ENCODE measurements at places on chromosomes 7 and 10.

DNA sequence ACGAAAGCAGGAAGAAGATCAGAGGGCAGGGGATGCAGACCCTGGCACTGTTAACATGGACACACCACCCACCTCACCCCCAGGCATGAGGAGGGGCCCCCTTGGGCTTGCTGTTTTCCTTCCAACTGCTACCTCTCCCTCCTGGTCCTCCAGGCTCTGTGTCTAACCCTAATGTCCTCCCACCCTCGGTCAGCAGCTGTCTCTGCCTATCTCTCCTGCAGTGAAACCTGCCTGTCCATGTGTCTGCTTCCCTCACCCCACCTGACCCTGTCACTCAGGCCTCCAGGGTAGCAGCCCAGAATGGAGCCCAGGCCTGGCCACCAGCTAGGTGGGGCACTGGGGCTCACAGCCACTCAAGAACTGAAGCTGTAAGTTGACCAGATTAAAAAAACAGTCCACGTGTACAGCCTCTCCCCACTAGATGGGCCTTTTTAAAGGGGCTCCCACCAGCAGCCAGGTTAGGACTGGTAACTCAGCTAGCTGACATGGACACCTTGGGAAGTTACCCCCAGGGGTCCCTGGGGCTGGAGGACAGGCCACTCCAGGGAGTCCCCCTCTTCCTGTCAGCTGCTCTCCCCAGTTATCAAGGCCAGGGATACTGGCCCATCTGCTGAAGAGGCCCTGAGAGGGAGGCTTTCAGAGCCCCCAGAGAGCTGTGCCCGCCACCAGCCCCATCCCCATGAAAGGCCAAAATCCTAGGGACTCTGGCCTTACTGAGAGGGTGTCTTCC is 1.5 kb downstream of the SMARCD3 start:
- no peak for DNase-seq

DNA sequence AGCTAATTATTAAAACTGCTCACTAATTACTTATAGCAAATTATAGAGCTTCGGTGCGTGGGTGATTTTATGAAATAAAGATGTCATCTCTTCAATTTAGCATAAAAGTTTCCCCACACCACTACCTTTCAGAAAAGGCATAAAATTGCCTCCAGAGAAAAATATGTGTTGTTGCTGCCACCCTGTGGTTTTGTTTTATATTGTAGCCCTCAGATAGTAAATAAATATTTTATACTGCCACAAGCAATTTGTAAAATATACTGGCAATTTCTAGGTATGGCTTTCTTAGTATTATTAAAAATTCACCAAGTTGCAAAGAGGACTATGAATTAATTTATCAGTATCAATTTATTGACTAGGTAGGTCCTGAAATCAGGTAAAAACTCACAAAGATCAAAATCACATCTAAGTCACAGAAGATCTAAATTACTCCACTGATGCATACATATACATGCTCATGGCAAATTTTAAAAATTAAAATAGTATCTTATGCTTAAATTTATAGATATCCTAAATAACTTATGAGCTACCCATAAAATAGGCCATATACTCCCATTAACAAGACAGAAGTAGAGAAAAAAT is 26.5 kb downstream of the ASNS start:
- no peak for DNase-seq

GRCh38 chr10:128915630-128916029 is 551.4 kb upstream of the MGMT start:
- no peak for DNase-seq

DNA sequence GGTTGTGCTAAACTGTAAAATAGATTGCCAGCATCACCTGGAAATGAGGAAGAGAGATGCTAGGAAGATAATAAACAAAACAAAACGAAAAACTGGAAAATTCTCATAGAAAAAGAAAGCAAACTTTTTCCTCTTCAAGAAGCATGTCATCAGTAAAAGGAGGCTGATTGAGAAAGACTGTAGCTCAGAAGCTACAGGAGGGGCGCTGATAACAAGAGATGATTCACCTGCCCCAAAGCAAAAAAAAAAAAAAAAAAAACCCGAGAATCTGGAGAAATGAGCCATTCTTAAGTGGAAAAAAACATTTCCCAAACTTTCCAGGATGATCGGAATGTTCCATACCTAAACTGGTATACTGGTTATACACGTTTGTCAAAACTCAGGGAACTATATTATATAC is 130.5 kb upstream of the C1QL3 start:
- DNase-seq: no peak

DNA sequence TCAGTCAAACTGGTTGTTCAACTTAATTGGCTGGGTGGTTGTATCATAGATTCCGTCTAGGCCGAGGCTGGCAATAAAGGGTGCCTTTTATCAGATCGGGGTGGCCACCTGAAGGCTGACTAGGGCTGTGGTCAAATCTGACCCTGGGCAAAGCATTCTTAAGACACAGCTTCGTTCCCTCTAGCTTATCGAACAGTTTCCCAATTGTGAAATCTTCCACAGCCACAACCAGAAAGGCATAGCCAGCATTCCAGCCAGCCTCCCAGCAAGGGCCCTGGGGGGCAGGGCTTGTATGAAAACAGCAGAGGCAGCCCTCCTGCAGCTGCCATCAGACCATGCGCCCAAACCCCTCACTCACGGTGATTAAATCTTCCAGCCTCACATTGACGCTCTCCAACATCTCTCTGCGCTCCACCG is 42.5 kb upstream of the TMEM213 start:
- DNase-seq: no peak

DNA sequence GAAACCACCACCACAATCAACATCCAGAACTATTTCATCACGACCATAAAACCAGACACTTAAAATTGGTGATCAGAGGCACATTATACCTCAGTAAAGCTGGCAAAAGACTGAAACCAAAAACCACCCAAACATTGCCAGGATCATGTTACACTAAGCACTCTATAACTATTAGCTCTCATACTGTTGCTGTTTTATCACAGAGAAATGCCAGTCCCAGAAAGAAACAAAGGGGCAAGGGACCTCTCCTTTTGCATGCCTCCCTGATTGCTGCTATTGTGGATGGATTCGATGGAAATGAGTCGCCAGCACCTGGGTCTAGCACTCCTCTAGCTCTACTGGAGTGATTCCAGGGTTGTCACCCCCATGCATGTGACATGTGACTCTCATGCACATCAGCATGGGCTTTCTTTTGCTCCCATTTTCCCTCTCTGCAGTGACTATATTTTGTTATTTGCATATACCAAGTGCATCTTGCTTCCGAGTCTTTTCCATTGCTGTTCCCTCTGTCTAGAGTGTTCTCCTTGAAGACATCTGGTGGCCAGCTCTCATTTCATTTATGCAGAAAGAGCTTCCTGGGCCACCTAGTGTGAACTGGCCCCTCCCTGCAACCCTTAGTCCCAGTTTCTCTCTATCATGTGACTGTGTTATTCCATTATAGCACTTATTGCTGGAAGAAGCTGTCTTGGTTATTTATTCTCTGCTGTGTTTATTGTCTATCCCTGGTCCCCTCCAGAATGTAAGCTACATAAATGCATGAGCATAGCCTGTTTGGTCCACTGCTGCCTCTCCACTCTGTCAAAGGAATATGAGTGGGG is 300.6 kb downstream of the PLXNA4 start:
- DNase-seq: no peak

- DNase-seq: no peak
These were observed 317.4 kb upstream of the SORCS1 start for GRCh38 chr10:107481881-107482280.

- DNase-seq: no peak
These were observed 56.4 kb downstream of the SGMS1 start for GRCh38 chr10:50567384-50567783.

DNA sequence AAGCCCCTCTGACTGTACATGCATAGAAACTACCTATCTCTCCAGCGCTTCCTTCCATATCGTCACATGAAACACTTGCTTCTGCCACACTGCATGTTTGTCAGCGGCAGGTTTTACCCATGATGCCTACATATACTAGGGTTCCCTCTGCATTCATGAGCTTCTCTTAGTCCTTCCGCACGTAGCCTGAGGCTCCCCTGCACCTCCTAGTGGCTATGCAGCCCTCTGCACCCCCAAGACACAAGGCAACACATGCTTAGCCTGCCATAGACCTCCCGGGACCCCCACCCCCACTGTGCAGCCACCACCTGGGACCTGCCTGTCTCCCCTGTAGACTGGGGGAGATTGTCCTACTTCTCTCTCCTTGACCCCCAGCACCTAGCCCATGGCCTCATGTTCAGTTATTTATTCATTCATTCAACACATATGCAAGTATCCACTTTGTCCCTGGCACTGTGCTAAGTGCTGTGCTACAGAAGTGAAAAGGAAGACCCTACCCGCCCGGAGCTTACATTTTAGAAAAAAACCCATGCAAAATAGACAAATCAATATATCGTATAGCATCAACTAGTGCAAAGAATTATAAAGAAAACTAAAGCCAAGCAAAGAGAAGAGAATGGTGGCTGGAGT is 23.5 kb downstream of the TMEM273 start:
- DNase-seq: no peak

GRCh38 chr7:38512704-38513103 is 118.5 kb downstream of the AMPH start:
- no peak for DNase-seq

- no peak for DNase-seq
These were observed 2.8 kb downstream of the RSBN1L start for GRCh38 chr7:77699056-77699455.

- no peak for DNase-seq
These were observed 8.3 kb upstream of the LOXL4 start for GRCh38 chr10:98276311-98276710.

DNA sequence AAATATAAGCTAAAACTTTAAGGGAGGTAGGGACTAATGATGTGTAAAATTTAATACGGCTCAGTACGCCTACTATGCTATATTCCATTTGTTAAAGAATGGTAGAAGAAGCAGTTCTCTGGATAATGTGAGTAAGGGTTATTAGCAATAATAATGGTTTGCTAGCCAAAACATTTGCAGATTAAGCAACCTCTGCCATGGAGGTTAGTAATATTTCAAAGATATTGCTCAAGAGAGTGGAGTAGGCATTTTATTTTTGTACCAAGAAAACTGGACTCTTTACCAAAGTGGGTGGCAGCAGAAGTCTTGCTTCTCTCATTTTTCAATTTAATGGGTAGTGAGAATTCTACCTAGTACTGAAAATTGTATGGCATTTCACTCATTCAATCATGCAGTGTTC is 158.9 kb upstream of the TMEM106B start:
- no peak for DNase-seq

DNA sequence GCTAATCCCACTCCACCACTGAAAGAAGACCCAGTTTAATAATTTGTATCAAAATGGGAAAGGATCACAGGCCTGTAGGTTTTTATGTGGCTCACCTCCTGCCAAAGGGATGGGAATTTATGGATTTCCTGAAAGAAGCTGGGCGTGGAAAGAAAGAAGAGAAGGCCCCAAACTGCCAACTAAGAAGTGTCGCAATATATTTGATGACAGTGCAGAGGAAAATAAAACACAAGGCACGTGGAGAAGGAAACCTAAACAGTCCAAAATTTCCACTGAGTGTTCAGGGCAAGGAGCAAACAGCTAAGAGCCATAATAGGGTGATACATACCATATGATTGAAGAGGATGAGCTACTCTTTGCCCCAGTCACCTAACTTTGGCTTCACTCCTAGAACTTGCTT is 667.2 kb downstream of the GATA3 start:
- DNase-seq: no peak

DNA sequence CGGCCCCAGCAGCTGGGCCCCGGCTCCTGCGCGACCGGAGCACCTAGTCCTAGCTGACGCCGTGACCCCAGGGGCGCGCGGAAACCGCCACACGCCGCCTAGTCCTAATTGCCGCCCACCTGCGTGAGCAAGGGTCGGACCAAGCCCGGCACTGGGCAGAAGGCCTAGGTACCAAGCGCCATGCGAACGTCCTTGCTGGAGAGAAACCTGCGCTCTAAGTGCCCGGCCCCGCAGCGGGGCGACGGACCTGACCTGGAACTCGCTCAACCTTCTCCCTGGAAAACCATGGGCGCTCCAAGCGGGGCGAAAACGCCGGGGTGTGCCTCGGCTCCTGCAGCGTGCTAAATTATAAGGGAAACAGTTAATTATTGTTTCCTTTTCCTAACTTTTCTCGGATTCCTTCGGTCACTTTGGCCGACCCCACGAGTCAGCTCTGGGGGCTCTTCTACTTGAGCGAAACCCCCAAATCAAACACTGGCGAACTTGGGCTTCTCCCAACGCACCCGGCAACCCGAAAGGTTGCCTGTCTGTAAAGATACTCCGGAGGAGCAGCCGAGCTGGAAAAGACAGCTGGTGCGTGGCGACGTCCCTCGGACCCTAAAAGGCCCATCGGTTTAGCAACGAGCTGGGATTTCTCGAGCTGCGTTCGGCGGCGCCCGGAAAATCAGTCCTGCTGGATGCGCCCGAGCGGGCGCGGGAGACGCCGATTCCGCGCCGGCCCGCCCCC is 5.3 kb upstream of the EBF3 start:
- DNase-seq: no peak

DNA sequence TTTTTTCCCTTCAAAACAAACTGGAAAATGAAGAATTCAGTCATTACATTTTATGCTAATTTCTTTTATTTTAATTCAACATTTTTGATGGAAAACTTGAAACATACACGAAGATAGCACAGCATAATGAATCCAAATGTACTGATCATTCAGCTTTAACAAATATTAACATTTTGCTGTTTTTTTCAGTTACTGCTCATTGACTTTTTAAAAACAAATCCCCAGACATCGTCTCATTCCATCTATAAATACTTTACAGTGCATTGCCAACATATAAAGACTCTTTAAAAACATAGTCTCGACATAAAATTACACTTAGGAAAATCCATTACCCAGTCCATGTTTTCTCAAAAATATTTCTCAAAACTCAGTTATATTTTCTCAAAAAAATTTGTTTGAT is 452.3 kb downstream of the GALNT17 start:
- no peak for DNase-seq

DNA sequence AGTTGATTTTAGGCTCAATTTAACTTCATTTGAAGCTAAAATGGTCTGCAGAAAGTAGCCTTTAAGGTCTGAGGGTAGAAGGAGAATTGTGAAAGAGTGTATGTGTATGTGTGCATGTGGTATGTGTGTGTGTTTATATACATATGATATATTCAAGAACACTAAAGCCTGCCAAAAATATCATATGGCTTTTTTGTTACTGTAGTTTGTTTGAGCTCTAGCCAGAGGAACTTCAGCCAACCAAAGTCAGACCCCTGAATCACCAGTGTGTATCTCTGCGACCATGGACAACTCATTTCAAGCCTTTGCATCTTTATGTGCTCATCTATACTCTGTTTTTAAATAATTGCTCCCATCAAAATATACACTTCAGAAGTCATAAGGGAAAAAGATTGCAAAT is 58.4 kb upstream of the HDAC9 start:
- DNase-seq: no peak

GRCh38 chr7:84912993-84913635 is 273.7 kb downstream of the SEMA3D start:
- DNase-seq: no peak

DNA sequence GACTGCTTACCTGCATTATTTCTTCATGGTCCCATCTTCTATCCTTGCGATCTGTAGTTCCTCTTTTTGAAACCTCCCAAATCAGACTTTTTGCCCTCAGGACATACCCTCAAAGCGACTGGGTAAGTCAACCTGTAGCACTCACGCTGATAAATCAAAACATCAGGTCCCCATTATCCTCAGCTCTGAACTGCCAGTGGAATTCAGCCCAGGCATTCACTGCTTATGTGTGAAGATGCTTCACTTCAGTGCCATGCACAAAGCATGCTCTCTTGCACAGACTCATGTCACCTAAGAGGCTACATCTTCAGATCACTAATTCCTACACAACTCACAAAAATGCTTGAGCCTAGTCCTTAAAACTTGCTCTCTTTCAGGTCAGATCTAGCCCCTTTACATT is 283.6 kb upstream of the KLF6 start:
- no peak for DNase-seq
